ENCODE measurements at places on chromosomes 7 and 10.
A peak's percentile ranks its signal among the peaks of the same experiment; 100 is the strongest.

GRCh38 chr10:113957013-113957412 is 86.7 kb upstream of the ADRB1 start:
- H3K4me1 ChIP-seq, result peaks cover 40% of the 10 kb centered on the region
- no peaks in the 10 kb centered on the region for H3K27me3 ChIP-seq
- H3K36me3 ChIP-seq, result no peaks in the 10 kb centered on the region
- H3K27ac ChIP-seq, result peak overlapping the region; percentile 42
- no peak for DNase-seq
- no peak overlapping the region for H3K4me3 ChIP-seq

- H3K4me1 ChIP-seq, result peaks cover 6% of the 10 kb centered on the region
- H3K27ac ChIP-seq, result no peak overlapping the region
- no peak overlapping the region for H3K4me3 ChIP-seq
- no peak for DNase-seq
- H3K27me3 ChIP-seq, result no peaks in the 10 kb centered on the region
- no peaks in the 10 kb centered on the region for H3K36me3 ChIP-seq
These were observed 46.8 kb downstream of the RBM17 start for GRCh38 chr10:6135589-6136168.

DNA sequence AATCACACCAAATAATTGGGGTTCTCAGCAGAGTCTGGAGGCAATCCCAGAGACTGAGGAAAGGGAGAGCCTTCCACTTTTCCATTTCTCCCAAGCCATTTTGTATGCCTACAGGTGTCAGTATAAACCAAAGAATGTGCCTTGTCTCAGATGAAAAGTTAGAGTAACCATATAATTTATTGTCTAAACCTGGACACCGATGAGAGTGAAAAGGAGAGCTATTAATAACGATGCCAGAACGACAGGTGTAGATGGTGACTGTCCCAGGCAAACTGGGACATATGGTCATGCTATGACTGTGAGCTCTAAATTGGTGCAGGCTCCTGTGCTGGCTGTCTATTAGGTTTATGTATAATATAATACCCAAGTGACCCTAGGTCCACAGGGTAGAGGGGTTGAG is 219.6 kb downstream of the ARHGAP12 start:
- H3K4me1 ChIP-seq, result peaks cover 31% of the 10 kb centered on the region
- no peaks in the 10 kb centered on the region for H3K27me3 ChIP-seq
- H3K4me3 ChIP-seq, result no peak overlapping the region
- no peaks in the 10 kb centered on the region for H3K36me3 ChIP-seq
- no peak for DNase-seq

- no peak overlapping the region for H3K4me3 ChIP-seq
- H3K4me1 ChIP-seq, result no peaks in the 10 kb centered on the region
- DNase-seq, result no peak
- no peak overlapping the region for H3K27ac ChIP-seq
- H3K36me3 ChIP-seq, result no peaks in the 10 kb centered on the region
These were observed 121.9 kb downstream of the PTPN20 start for GRCh38 chr10:47033081-47033480.

DNA sequence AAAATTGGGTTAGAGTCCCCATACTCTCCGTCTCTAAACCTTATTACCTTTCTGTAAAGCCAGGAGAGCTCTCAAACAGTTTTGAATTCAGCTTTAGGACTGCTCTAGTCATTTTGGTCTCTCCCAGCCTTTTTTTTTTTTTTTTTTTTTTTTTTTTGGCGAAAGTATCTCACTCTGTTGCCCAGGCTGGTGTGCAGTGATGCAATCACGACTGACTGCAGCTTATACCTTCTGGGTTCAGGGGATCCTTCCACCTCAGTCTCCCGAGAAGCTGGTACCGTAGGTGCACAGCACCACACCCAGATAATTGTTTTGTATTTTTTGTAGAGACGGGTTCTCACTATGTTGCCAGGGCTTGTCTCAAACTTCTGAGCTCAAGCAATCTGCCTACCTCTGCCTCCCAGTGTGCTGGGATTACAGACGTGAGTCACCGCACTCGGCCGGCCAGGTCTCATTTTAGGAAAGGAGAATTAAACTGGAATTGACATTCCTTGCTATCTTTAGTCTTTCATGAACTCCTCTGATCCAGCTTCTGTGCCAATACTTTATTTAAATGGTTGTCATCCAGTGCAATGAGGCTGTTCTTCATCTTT is 31.4 kb upstream of the RSU1 start:
- H3K27ac ChIP-seq, result no peak overlapping the region
- no peaks in the 10 kb centered on the region for H3K4me1 ChIP-seq
- no peaks in the 10 kb centered on the region for H3K36me3 ChIP-seq
- H3K4me3 ChIP-seq, result no peak overlapping the region

GRCh38 chr7:78434281-78434680 is 635.7 kb downstream of the PHTF2 start:
- no peaks in the 10 kb centered on the region for H3K27me3 ChIP-seq
- H3K36me3 ChIP-seq, result no peaks in the 10 kb centered on the region
- no peak overlapping the region for H3K27ac ChIP-seq
- no peak overlapping the region for H3K4me3 ChIP-seq
- H3K4me1 ChIP-seq, result no peaks in the 10 kb centered on the region

DNA sequence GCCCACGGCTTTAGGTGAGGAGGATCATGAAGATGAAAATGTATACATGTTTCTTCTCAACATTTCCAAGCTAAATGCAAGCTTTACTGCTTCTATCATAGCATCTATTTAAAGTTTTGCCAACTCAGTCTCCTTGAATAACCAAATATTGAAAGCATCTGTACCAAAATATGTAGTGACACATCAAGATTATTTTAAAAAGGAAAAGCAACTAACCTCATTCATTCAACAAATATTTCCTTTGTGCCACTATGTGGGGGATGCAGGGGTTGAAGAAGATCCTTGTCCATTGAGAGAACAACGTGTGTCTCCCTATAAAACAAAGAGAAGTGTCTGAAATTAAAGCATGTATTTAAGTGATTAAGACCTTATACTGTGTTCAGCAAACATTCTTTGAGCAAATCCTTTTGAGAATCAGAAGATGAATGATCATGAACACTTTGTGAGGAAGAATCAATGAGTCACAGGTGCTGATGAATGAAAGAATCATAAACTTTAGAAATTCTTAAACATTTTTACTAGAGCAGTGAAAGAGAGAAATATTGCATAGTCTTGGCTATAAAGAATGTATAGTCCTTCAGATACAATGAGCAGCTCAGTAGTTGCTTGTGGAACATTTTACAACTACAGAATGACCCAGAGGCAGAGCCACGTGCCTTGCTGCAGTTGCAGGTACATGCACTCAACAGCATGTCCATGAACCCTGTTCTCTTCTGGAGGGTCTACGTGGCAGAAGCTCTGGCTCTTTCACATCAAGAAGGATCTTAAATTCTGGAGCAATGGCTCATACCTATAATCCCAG is 13.9 kb downstream of the TAS2R60 start:
- H3K4me1 ChIP-seq, result no peaks in the 10 kb centered on the region
- no peak overlapping the region for H3K27ac ChIP-seq
- DNase-seq, result no peak
- H3K27me3 ChIP-seq, result no peaks in the 10 kb centered on the region

DNA sequence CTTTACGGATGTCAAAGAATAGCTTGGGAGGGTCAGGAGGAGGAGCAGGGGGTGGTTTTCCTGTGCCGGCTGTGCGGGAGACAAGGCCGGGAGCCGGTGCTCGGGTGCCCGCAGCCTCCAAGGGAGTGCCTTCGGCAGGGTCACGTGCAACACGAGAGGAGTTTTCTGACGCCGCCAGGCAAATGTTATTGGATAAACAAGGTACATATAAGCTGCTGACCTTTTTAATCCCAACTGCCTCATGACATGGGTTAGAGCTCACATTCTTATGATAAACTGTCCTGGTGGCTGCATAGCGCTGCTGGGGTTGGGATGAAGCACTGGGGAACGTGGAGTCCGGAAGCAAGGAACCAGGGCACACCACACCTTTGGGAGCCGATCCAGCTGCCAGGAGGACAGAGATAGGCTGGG is 124.8 kb upstream of the PDLIM1 start:
- peaks cover 44% of the 10 kb centered on the region for H3K36me3 ChIP-seq
- no peaks in the 10 kb centered on the region for H3K27me3 ChIP-seq
- DNase-seq, result peak; percentile 56
- H3K4me3 ChIP-seq, result no peak overlapping the region

DNA sequence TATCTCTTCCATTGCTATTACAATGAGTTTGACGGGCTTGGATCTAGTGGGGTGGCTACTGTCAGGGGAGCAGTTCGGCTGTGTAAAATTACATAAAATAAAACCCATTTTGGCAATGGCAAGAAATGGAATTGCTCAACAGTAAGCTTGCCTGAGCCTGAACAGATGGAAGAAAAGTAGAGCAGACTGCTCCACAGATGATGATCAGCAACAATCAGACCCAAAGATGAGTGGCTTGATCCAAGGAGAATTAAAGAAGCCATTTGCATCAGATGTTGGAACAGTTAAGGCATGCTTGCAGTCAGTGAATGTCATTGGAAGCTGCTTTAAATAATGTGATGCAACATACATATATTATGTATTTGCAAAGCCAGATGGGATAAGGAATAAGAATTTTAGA is 256.6 kb upstream of the SMIM30 start:
- H3K4me3 ChIP-seq, result no peak overlapping the region
- H3K27me3 ChIP-seq, result no peaks in the 10 kb centered on the region
- H3K27ac ChIP-seq, result no peak overlapping the region
- H3K36me3 ChIP-seq, result no peaks in the 10 kb centered on the region
- no peaks in the 10 kb centered on the region for H3K4me1 ChIP-seq

- H3K4me3 ChIP-seq, result no peak overlapping the region
- H3K36me3 ChIP-seq, result no peaks in the 10 kb centered on the region
- H3K27me3 ChIP-seq, result no peaks in the 10 kb centered on the region
- peaks cover 32% of the 10 kb centered on the region for H3K4me1 ChIP-seq
These were observed 91.7 kb upstream of the PDGFA start for GRCh38 chr7:611281-611810.

DNA sequence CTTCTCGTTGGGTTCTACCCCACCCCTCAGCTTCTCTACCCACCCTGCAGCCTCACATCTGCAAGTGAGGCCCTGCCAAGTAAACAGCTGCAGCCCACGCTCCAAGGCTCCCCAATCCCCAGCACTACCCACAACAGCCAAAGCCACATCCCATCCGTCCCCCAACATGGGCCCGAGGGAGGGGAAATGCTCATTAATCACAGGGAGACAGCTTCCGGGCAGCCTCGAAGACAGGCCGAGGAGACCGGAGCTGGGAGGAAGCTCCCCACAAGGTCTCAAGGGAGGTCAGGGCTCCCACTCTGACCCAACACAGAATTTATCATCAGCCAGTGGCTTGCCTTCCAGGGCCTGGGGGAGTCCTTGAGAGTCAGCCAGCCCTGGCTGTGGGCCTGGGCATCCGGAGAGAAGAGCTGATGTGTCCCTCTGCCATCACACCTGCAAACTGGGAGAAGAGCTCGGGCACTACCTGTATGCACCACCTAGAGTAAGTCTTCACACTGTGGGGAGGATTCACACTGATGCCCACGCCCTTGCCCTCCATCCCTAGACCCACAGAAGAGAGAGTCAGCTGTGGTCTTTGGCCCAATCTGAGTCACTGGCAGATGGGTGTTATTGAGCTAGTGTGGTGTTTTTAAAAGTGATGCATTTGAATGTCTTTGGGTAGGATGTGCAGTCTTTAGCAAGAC is 115.5 kb upstream of the ZMIZ1 start:
- H3K27ac ChIP-seq, result peak overlapping the region; percentile 49
- no peak for DNase-seq
- no peaks in the 10 kb centered on the region for H3K27me3 ChIP-seq
- H3K4me3 ChIP-seq, result no peak overlapping the region
- H3K4me1 ChIP-seq, result peaks cover 6% of the 10 kb centered on the region

- no peak overlapping the region for H3K27ac ChIP-seq
- H3K36me3 ChIP-seq, result no peaks in the 10 kb centered on the region
- no peaks in the 10 kb centered on the region for H3K4me1 ChIP-seq
- H3K4me3 ChIP-seq, result no peak overlapping the region
- DNase-seq, result no peak
These were observed 145.4 kb upstream of the ADARB2 start for GRCh38 chr10:1882728-1883127.

- H3K27me3 ChIP-seq, result no peaks in the 10 kb centered on the region
- no peak for DNase-seq
- H3K4me1 ChIP-seq, result no peaks in the 10 kb centered on the region
These were observed 72.2 kb downstream of the GTF2IRD1 start for GRCh38 chr7:74525881-74526280.

DNA sequence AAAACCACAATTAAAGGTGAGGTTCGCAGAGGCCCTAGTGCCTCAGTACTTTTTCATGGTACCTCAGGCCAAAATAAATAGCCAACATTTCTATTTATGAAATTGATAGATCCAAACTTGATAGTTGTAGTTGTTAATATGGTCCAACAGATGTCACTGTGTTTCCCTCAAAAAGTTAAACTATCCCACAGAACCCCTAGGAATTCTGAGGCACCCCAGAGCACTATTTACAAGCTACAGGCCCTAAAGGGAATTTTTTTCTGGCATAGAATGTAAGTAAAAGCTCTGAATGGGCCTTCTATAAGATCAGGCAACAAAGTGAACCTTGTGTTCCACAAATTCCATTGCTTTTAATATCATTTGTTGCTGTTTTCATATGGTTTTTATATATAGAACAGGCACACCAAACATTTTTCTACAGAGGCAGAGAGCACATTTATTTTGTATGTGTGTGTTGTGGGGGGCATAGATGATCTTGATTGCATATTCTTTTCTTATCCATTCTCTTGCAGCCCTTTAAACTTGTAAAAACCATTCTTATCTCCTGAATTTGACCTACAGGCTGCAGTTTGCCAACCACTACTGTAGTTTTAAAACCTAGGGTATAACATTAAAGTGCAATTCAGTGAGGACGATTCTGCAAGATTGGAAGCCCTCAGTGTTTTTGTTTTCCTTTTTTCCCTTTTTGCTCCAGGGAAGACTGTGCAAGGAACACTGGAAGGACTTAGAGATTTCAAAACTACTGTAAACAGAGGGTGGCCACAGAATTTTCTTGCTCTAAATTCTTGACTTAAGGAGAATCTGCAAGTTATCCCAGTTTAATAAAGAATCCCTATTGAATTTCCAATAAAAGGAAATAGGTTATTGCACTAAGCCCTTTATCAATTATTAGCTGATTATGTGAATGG is 3.5 kb upstream of the ARL4A start:
- no peak overlapping the region for H3K27ac ChIP-seq
- H3K4me1 ChIP-seq, result peaks cover 3% of the 10 kb centered on the region
- DNase-seq, result no peak
- H3K27me3 ChIP-seq, result no peaks in the 10 kb centered on the region
- H3K4me3 ChIP-seq, result no peak overlapping the region

- H3K36me3 ChIP-seq, result no peaks in the 10 kb centered on the region
- H3K4me1 ChIP-seq, result peaks cover 7% of the 10 kb centered on the region
- H3K4me3 ChIP-seq, result no peak overlapping the region
- H3K27ac ChIP-seq, result no peak overlapping the region
- no peaks in the 10 kb centered on the region for H3K27me3 ChIP-seq
- DNase-seq, result no peak
These were observed 31.2 kb downstream of the GRIFIN start for GRCh38 chr7:2445047-2445446.

- no peak overlapping the region for H3K27ac ChIP-seq
- H3K36me3 ChIP-seq, result no peaks in the 10 kb centered on the region
- DNase-seq, result no peak
- no peaks in the 10 kb centered on the region for H3K27me3 ChIP-seq
These were observed 1.6 kb upstream of the DNAJB6 start for GRCh38 chr7:157335236-157335635.
